AG04449 (cell line): ENCODE measurements at places on chromosomes 16 and 17.
A peak's percentile ranks its signal among the peaks of the same experiment; 100 is the strongest.

GRCh38 chr17:41457676-41458075 is 9.5 kb downstream of the KRT32 start:
- DNase-seq, result no peak

DNA sequence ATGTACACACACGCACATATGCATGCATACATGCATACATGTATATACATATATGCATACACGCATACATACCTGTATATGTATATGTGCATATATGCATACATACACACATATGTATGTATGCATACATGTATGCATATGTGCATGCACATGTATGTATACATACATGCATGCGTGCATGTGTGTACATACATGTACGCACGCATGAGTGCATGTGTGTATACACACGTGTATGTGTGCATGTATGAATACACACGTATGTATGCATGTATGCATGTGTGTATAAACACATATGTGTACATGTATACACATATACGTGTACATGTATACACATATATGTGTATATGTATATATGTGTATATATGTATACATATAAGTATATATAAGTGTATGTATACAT is 28.5 kb upstream of the DLX3 start:
- DNase-seq, result no peak

GRCh38 chr17:74565126-74565525 is 2.2 kb downstream of the CD300H start:
- DNase-seq, result no peak

DNA sequence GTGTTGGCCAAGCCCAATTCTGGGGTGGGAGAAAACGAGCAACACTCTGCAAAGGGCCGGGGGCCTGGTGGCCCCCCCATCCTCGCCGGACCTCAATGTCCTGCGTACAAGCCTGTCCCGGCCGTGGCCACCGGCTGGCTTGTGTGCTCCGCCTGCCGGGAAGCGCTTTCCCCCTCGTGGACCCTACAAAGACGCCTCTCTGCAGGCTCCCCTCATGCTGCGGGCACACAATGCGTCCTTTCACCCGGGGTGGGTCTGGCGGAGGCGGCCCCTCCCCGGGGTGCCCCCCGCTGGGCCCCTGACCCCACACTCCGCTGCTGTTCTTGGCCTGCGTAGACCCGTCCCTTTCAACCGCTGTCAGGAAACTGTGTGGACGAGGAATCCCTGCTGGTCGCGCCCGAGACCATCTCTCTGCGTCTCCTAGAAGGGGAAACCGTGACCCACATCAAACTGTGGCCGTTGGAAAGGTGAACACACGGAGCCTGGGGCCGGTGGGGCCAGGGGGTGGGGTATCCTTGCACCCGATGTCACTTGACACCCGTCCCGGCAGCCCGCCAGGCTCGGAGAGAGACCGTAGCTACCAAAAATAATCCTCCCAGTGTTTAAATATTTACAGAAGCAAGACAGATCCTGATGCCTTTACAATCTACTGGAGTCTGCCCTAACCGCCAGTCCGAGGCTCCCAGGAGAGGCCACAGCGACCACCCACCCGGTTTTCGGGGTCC is 43.6 kb downstream of the TBC1D16 start:
- no peak for DNase-seq

DNA sequence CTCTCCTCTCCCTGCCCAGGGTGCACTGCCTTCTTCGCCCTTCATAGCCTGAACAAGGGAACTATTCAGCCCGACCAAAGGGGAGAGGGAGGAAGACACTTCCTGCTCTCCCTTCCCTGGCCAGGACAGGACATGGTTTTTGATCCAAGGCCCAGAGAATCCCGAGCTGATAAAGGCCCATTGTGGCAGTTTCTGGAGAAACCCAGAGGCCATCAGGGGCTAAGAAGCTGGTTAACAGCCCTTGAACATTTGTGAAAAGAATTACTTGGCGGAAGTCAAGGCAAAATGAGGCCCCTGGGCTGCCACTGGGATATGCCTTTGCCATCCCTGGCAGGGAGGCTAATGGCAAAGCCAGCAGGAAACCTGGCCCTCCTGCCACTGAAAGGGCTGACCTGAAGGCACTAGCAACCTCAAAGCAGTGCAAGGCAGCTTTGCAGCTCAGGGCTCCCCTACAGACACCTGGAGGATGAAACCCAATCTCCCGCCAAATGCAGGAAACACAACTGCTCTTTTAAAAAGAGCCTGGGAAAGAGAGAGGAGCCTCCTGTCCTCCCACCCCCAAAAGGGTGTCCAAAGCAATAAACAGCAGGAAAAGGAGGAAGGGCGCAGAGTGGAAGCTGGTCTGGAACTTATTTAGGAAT is 12.6 kb downstream of the PHB1 start:
- no peak for DNase-seq

DNA sequence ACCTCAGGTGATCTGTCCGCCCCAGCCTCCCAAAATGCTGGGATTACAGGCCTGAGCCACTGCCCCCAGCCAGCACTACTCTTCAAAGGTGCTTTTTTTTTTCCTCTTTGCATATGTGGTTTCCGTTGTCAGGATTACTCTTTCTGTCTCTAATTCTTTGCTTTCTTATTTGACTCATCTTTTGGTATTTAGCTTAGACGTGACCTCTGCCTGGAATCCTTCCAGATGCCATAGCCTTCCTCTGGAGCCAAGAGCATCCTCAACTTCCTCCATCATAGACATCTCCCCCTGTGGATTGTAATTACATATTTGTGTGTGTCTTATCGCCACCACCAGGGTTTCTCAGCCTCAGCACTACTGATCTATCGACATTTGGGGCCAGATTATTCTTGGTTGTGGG is 84.4 kb upstream of the XYLT1 start:
- DNase-seq, result peak; percentile 80

GRCh38 chr16:79988721-79989220 is 388.2 kb upstream of the MAF start:
- DNase-seq, result no peak

- DNase-seq, result no peak
Measured at GRCh38 chr17:73841431-73842060, 197.3 kb upstream of the SDK2 start.

DNA sequence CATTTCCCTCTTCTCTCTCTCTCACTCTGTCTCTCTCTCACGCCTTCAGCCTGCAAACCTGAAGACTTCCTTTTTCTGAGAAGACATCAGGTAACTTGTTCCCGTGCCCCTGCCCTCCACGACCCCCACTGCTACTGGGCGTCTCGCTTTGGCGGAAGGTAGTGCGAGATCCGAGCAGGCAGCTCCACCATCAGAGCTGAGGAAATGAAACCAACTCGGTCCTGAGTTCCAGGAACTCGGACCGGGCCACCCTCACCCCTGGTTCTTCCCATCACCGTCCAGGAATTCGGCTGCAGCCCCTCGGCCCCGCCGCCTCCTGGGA is 585 bp downstream of the MLKL start:
- DNase-seq, result no peak

DNA sequence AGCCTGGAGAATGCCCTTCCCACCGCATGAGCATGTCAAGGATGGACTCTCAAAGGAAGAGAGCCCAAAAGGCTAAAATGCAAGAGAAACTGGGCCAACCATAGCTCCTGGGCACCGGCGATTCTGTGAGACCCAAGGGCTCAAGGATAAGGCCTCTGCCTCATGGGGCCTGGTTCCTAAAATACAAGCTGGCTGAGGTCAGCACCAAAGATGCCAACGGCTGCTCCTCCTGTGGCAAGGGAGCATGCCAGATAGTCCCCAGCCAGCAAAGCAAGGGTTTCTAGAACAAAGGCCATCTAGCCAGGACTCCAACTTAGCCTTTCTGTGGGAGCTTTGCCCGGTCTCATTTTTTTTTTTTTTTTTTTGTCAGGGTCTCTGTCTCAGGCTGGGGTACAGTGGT is 20.1 kb downstream of the GPRC5B start:
- no peak for DNase-seq

DNA sequence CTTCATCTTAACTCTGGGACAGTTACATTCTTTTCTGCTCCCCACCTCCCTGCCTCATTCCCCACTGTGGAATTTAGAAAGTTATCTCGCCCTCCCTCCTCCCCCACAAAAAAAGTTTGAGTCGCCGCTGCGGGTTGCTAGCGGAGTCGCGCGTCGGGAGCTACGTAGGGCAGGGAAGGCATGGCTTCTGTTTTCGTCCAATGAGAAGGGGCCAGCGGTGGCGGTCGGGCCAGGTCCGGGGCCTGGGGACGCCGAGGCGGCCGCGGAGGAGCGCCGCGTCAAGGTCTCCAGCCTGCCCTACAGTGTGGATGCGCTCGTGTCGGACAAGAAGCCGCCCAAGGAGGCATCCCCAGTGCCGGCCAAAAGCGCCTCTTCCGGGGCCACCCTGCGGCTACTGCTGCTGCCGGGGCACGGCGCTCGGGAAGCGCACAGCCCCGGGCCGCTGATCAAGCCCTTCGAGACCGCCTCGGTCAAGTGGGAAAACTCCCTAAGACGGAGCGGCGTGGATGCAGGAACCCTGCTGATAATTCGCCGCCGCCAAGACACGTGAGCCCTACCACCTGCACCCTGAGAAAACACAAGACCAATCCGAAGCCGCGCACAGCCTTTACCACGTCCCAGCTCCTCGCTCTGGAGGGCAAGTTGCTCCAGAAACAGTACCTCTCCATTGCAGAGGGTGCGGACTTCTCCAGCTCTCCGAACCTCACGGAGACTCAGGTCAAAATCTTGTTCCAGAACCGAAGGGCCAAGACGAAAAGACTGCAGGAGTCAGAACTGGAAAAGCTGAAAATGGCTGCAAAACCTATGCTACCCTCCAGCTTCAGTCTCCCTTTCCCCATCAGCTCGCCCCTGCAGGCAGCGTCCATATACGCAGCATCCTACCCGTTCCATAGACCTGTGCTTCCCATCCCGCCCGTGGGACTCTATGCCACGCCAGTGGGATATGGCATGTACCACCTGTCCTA is 8.9 kb downstream of the OR4D1 start:
- no peak for DNase-seq

- no peak for DNase-seq
Measured at GRCh38 chr16:26231647-26232046, 539.9 kb downstream of the HS3ST4 start.

DNA sequence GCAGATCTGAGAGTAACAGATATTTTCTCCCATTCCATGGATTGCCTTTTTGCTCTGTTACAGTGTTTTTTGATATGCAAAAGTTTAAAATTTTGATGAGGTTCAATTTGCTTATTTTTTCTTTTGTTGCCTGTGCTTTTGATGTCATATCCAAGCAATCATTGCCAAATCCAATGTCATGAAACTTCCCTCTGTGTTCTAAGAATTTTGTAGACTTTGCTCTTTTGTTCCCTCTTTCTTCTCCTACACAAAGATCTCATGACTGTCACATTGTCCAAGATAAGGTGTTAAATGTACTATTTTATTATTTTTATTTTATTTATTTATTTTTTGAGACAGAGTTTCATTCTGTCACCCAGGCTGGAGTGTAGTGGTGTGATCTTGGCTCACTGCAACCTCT is 18.9 kb upstream of the KCNH6 start:
- DNase-seq, result no peak

DNA sequence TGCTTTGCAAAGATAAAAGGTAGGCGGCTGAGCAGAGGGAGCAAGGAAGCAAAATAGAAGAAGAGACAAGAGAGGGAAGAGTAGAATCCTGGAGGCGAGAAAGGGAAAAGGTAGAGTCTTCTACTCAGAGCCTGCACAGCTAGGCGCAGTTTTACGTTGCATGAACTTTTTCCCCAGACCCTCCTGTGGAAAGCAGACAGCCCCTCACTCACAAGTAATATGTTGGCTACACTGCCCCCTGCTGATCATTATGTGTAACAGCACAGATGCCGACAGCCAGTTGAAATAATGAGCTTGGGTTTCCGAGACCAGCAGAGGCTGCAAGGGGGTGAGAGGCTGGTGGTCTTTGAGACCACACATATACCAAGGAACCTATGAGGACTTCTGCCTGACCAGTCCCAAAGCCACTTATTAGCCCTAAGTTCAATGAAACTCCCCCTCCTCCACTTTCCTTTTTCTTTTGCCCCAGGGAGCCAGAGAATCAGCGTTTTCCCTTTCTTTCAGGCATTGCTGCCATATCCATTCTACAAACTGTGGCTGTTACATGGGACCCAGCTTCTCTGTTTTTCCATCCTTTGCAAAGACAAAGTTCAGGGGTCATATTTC is 22.5 kb upstream of the CMTR2 start:
- no peak for DNase-seq

- DNase-seq, result no peak
Measured at GRCh38 chr17:72393553-72393952, 272.7 kb downstream of the SOX9 start.

DNA sequence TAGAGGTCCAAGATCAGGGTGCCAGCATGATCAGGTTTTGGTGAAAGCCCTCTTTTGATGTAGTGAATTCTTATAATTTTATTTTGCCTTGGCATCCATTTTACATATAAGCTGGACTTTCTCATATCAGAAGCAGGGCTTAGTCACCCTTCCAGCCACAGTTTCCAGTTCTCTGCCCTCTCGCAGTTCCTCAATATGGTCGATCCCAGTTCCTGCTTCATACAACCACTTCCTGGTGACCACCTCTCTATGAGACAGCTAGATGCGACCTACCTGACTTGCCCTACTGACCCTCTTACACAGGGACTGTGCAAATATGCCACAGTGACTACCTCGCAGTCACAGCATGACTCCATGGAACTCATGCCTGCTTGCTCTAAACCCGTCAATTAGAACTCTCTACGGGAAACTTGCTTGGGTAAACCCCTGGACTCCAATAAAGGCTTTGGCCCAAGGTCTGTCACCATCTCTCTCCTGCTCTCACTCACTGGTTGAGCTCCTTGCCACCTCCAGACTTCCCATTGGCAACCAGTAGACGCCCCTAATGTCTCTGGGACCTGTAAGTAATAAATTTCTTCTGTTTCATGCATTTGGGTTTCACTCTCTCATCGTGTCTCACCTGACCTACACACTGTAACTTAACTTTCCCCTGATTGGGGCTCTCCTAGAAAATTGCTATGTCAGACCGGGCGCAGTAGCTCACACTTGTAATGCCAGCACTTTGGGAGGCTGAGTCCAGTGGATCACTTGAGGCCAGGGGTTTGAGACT is 21.4 kb downstream of the CD300LG start:
- no peak for DNase-seq

GRCh38 chr17:74148446-74148845 is 55.0 kb upstream of the RPL38 start:
- DNase-seq, result no peak

- DNase-seq, result no peak
Measured at GRCh38 chr17:42571435-42572225, 4.7 kb downstream of the MLX start.

DNA sequence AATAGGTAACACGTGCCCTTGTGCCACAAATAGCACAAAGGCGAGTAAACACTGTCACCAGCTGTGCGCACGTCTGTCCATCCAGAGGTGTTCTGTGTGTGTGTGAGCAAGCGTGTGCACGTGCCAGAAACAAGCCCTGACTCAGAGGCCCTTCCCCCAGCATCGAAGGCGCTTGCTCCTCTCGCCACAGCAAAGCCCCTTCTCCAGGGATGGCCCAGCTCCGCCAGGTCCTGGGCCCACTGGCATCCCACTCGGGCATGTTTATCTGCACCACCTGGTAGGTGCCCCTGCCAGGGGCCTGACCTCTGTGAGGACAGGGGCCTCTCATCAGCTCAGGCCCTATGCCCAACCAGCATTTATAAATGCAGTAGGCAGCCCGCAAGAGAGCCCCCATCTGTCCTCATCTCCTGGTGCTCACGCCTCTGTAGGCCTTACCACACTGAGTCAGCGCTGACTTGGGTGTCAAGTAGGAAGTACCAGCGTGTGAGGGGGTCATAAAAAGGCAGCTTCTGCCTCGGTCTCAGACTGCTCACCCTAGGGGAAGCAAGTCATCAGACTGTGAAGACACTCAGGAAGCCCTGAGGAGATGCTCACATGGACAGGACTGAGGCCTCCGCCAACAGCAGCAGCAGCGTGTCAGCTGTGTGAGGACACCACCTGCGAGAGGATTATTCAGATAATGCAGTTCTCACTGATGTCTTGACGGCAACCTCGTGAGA is 10.8 kb downstream of the TMEM235 start:
- no peak for DNase-seq
